ENCODE measurements at places on chromosomes 1 and 21. TPM values are rescaled to one million over a fixed set of nuclear protein-coding genes. Genes with fewer than 3 reads are reported as not detected.

Gene TRIM46
- 3.6 TPM for polyA plus RNA-seq

Gene GIPC2
- 0.33 TPM for polyA plus RNA-seq

Gene SPRR2E
- not detected for polyA plus RNA-seq

DNA sequence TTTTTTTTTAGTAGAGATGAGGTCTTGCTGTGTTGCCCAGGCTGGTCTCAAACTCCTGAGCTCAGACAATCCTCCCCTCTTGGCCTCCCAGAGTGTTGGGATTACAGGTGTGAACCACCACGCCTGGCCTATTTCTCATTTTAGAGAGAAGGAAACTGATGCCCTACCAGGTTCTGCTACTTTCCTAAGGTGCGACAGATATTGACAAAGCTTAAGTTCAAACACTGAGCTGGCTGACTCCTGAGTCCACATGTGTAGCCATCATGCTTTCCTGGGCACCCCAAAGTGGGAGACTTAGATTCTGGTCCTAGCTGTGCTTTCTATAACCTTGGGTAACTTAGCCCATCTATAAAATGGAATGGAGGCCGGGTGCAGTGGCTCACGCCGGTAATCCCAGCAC lies 5.1 kb upstream of the TMEM222 start:
- DNase-seq = no peak
- peaks cover 7% of the 10 kb centered on the region for H3K4me1 ChIP-seq
- H3K27me3 ChIP-seq = peaks cover 5% of the 10 kb centered on the region
- no peaks in the 10 kb centered on the region for H3K36me3 ChIP-seq
- H3K27ac ChIP-seq = no peak overlapping the region

Measured in CD4-positive, alpha-beta memory T cell (primary cell).